ENCODE measurements at places on chromosomes 7 and 10. TPM values are rescaled to one million over a fixed set of nuclear protein-coding genes. Genes with fewer than 3 reads are reported as not detected.

The CLDN3 gene
- 67.0 TPM for polyA plus RNA-seq

The CAV1 gene
- polyA plus RNA-seq, result 34.8 TPM

The GPR85 gene
- 0.81 TPM for polyA plus RNA-seq

The IKZF1 gene
- polyA plus RNA-seq, result 1.8 TPM

The INTS1 gene
- polyA plus RNA-seq, result 95.7 TPM

The SMKR1 gene
- polyA plus RNA-seq, result 3.2 TPM

DNA sequence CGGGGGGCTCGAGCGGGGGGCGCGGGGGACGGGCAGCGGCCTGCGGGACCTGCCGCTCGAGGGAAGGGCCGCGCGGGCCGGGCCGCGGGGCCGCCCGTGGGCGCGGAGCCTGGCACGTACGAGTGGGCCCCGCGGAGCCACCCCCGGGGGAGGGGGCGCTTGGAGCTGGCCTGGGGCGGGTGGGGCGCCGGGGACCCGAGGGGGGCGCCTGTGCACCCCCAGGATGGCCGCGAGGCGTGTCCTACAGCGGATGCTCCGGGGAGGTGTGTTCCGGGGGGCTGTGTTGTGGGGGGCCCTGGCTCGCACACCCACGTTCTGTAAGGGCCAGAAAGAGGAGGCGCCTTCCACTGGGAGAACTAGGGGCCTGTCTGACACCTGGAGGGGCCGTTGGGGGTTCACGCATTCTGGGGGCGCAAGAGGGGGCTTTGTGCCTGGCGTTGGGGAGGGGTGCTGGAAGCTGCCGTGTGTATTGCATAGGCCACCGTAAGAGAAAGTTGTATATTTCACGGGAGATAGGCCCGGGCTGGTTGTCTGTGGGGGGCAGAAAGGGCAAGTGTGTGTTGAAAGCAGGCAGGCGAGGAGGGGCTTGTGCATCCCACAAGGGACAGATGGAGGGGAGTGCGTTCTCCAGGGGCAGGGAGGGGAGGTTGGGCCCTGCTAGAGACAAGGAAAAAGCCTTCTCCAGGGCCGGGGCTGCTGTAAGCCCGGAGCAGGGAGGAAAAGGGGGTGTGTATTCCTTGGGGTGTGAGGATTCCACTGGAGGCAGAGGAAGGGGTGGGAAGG, 663 bp downstream of the VPS37D start:
- DNase-seq, result no peak

DNA sequence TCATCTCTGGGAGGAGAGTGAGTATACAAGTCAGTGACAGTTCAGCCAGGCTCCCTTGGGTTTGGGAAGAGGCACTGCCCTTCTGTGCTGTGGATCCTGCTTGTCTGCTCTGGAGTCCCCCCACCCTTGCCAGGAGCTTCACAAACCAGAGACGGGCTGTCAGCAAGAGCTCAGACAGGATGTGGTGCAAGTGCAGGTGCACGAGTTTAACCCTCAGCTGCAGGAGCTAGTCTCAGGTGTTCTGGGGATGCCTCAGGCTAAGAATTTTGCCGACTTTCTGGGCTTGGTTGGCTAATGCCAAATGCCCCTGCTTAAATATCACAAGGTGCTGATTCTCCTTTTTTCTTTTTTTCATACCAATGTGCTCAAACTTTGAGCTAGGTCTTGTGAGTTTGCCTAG, 22.3 kb downstream of the ZNF783 start:
- no peak for DNase-seq

DNA sequence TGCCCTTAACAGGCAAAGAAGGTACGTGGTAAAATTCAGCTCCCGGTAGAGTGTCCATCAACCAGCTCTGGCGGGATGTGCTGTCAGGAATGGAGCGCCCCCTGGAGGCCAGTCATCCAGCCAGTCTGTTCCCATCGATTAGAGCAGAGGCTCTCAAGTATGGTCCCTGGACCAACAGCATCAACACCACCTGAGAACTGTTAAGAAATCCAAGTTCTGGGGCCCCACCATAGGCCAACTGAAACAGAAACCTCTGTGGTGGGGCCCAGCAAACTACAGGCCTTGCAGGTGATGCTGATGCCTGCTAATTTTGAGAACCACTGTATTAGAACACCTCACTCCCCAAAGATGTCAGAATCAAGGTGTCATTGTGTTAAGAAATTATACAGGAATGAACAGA, 109.2 kb downstream of the DPY19L1 start:
- no peak for DNase-seq

GRCh38 chr10:113133497-113134115, 183.6 kb downstream of the TCF7L2 start:
- DNase-seq, result no peak

GRCh38 chr7:158113321-158114025, 474.1 kb downstream of the PTPRN2 start:
- DNase-seq, result no peak

DNA sequence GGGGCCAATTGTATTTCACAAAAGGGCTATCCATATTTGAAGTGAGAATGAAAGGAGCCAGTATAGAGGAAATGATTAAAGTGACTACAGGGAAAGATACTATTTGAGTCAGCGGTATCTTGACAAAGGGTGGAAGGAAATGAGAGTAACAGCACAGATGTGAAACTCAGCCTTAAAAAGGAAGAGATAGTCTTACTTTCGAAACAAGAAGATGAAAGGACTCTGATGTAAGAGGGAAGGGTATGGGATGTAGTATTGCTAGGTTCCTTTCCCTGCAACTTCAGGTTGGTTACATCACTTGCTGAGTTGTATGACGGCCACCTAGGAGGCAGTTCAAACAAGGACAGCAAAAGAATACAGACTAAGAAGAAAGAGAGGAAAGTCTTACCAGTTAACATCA, 13.7 kb downstream of the CISD1 start:
- DNase-seq, result no peak

- DNase-seq, result no peak
Measured at GRCh38 chr7:5635461-5636445, 145.7 kb downstream of the RNF216 start.
